Large intestine (tissue), 12 donors: ENCODE measurements at places on chromosomes 3 and 15. TPM values are rescaled to one million over a fixed set of nuclear protein-coding genes. Genes with fewer than 3 reads are reported as not detected.
A peak's percentile ranks its signal among the peaks of the same experiment; 100 is the strongest.

RGMA gene
- polyA plus RNA-seq, result 12.5 TPM

PIGZ gene
- polyA plus RNA-seq, result 56.8 TPM

DNA sequence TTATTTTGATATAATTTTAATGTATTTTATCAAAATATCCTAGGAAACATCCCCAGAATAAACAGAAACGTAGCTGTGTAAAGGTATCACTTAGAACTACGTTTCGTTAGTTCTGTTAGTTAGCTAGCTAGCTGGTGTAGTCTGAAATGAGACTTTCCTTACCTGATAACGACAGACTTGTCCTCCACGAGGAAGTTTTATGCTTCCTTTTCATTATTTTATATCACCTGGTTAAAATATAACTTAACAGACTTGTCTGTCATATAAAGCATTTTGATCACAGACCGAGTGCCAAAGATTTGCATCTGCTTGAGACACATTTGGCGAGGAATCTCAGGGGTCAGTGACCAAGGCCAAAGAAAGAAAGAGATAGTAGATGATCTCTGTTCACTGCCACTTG is 829.5 kb downstream of the VGLL3 start:
- no peaks in the 10 kb centered on the region for H3K36me3 ChIP-seq
- no peak overlapping the region for H3K27ac ChIP-seq

DNA sequence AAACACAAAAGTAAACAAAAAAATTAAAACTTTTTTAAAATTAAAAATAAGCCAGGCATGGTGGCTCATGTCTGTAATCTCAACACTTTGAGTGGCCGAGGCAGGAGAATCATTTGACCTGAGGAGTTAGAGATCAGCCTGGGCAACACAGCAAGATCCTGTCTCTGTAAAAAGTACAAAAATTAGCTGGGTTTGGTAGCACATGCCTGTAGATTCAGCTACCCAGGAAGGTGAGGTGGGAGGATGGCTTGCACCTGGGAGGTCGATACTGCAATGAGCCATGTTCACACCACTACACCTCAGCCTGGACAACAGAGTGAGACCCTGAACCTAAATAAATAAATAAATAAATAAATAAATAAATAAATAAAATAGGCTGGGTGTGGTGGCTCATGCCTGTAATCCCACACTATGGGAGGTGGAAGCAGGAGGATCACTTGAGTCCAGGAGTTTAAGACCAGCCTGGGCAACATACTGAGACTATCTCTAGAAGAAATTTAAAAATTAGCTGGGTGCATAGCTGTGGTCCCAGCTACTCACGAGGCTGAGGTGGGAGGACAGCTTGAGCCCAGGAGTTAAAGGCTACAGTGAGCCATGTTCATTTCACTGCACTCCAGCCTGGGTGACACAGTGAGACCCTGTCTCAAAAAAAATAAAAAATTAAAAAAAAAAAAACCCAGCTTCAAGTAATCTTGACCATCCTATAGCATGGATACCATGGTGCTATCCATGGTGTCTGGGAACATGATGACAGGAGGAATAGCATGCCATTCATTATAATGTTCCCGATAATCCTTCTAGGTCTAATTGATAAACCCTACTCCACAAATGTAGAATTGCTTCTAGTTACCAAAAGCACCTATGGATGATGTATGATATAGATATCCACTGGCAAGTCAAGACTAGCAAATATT is 4.2 kb downstream of the MYO5A start:
- H3K36me3 ChIP-seq, result no peaks in the 10 kb centered on the region
- H3K27me3 ChIP-seq, result peaks cover 43% of the 10 kb centered on the region
- no peak overlapping the region for H3K4me3 ChIP-seq
- H3K4me1 ChIP-seq, result peaks cover 3% of the 10 kb centered on the region
- H3K27ac ChIP-seq, result no peak overlapping the region

DNA sequence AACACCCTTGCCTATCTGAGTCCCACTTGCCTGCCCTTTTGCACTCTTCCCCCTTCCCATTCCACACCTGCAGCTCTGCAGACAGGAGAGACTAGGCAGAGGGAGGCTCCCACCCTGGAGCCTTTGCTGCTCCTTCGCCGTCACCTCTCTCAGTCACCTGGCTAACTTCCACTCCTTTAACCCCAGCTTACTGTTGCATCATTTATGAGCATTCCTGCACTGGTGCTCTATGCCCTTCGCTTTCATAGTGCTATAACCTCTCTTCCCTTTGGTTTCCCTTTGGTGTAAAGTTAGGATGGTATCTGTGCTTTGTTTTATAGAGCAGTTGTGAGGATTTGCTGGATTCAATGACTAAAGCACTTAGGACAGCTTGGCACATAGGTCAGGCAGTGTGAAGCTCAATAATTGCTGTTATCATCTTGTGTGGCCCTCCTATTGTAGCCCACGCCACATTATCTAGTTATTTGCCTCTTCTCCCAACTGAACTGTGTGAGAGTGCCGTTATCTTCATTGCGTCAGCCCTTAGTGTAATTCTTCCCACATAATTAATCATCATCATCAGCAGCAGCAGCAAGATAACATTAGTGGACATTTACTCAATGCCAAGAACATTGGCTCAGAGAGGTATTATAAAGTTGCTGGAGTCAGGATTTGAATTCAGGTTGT is 253.9 kb downstream of the CACNA2D3 start:
- H3K36me3 ChIP-seq, result no peaks in the 10 kb centered on the region
- H3K27ac ChIP-seq, result no peak overlapping the region
- no peak overlapping the region for H3K4me3 ChIP-seq

- H3K27ac ChIP-seq, result no peak overlapping the region
- H3K4me1 ChIP-seq, result no peaks in the 10 kb centered on the region
- H3K4me3 ChIP-seq, result no peak overlapping the region
- peak; percentile 34 for DNase-seq
These were observed 76.7 kb downstream of the BOC start for GRCh38 chr3:113287803-113288648.
